ENCODE measurements at places on chromosomes 13 and 19. TPM values are rescaled to one million over a fixed set of nuclear protein-coding genes. Genes with fewer than 3 reads are reported as not detected.
A peak's percentile ranks its signal among the peaks of the same experiment; 100 is the strongest.

DNA sequence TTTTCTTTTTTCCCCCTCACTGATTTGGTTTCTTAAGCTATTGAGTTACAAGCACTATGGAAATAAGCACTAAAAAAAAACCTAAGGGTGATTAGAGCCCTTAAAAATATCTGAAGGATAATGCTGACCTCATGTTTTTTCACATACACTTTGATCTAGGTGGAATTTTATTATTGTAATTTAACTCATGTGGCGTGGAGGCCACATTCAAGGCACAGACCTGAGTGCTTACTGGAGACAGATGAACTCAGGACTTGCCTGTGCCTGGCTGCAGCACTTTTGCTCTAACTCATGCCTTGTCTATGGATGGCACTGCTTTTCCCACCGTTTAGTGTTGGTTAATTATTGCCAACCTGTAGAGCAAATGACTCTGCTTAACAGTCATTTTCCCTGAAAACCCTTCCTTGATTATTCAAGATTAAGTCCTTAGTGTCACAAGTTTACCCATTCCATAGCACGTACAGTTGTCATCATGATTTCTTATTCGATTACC is 541.4 kb downstream of the GPC6 start:
- no peak for DNase-seq
- no peak overlapping the region for H3K4me3 ChIP-seq
- peaks cover 1% of the 10 kb centered on the region for H3K27me3 ChIP-seq
- H3K27ac ChIP-seq = no peak overlapping the region
- H3K4me1 ChIP-seq = no peaks in the 10 kb centered on the region

GRCh38 chr13:113187883-113188665 is 20.4 kb downstream of the PCID2 start:
- no peak overlapping the region for H3K4me3 ChIP-seq
- no peak for DNase-seq
- peaks cover 58% of the 10 kb centered on the region for H3K36me3 ChIP-seq
- H3K4me1 ChIP-seq = peaks cover 38% of the 10 kb centered on the region
- H3K27ac ChIP-seq = no peak overlapping the region

- no peak for DNase-seq
- H3K36me3 ChIP-seq = peaks cover 13% of the 10 kb centered on the region
- H3K4me3 ChIP-seq = peak overlapping the region; percentile 84
- no peaks in the 10 kb centered on the region for H3K27me3 ChIP-seq
- H3K4me1 ChIP-seq = peaks cover 47% of the 10 kb centered on the region
These were observed 820 bp downstream of the EID2 start for GRCh38 chr19:39539165-39539517.

DNA sequence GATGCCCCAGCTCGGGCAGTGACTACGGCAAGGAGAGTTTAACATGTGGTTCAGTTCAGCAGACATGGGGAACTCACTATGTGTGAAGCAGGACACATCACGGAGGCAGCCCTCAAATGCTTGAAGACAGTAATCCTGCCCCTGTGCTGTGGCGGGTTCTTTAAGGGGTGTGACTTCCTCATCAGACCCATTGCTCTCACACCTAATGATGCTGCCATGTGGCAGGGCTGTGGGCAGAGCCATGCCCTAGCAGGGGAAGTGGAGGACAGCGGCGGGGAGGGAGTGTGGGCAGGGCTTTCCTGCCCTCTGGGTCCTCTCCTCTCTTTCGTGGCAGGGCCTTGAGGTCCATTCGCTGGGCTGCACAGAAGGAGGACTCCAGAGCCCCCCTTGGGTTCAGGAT is 131.1 kb upstream of the GJB6 start:
- H3K27ac ChIP-seq = no peak overlapping the region
- DNase-seq = no peak
- no peaks in the 10 kb centered on the region for H3K36me3 ChIP-seq
- H3K27me3 ChIP-seq = no peaks in the 10 kb centered on the region
- peaks cover 7% of the 10 kb centered on the region for H3K4me1 ChIP-seq

Gene ZNF506
- total RNA-seq = 41.3 TPM

DNA sequence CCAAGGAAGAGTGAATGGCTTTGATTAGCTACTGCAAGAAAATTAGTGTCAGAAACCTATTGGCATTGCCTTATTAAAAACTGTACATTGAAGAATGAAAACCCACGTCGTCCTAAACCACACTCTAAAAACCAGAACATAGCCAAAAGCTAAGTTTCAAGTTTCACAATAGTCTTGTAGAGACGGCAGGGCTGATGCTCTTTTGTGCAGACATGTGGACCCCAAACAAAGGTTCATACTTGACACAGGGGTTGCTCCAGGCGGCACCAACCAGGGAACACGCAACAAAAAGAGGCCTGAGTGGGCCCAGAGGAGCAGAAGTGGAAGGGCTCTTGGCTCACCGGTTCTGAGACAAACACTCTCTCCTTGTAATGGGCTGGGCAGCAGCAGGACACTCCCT is 28.6 kb upstream of the MIR17HG start:
- no peaks in the 10 kb centered on the region for H3K36me3 ChIP-seq
- no peak for DNase-seq
- peaks cover 4% of the 10 kb centered on the region for H3K27me3 ChIP-seq
- no peak overlapping the region for H3K4me3 ChIP-seq

- H3K27ac ChIP-seq = no peak overlapping the region
- peaks cover 9% of the 10 kb centered on the region for H3K4me1 ChIP-seq
- H3K4me3 ChIP-seq = no peak overlapping the region
- no peaks in the 10 kb centered on the region for H3K27me3 ChIP-seq
These were observed 78.6 kb upstream of the TEX29 start for GRCh38 chr13:111241862-111242261.

Gene SLC25A41
- total RNA-seq = 0.64 TPM

Gene B3GNT3
- 0.95 TPM for total RNA-seq

GRCh38 chr19:21883516-21883915 is 47.5 kb upstream of the ZNF43 start:
- no peak overlapping the region for H3K4me3 ChIP-seq
- H3K27ac ChIP-seq = no peak overlapping the region
- peaks cover 9% of the 10 kb centered on the region for H3K27me3 ChIP-seq

GRCh38 chr19:5832527-5833216 is 6.8 kb downstream of the FUT6 start:
- no peaks in the 10 kb centered on the region for H3K4me1 ChIP-seq
- H3K36me3 ChIP-seq = no peaks in the 10 kb centered on the region
- no peak overlapping the region for H3K4me3 ChIP-seq
- DNase-seq = no peak
- no peak overlapping the region for H3K27ac ChIP-seq

GRCh38 chr19:11138601-11139300 is 16.8 kb downstream of the SPC24 start:
- peaks cover 3% of the 10 kb centered on the region for H3K36me3 ChIP-seq
- H3K4me1 ChIP-seq = peaks cover 13% of the 10 kb centered on the region
- H3K27ac ChIP-seq = no peak overlapping the region
- no peak overlapping the region for H3K4me3 ChIP-seq
- no peaks in the 10 kb centered on the region for H3K27me3 ChIP-seq

GRCh38 chr13:113931841-113932459 is 41.9 kb downstream of the C13orf46 start:
- H3K27ac ChIP-seq = no peak overlapping the region
- H3K27me3 ChIP-seq = no peaks in the 10 kb centered on the region
- peaks cover 11% of the 10 kb centered on the region for H3K4me1 ChIP-seq
- peak; percentile 1 for DNase-seq

- H3K36me3 ChIP-seq = no peaks in the 10 kb centered on the region
- H3K4me1 ChIP-seq = peaks cover 31% of the 10 kb centered on the region
- no peaks in the 10 kb centered on the region for H3K27me3 ChIP-seq
These were observed 172.1 kb upstream of the RFC3 start for GRCh38 chr13:33645591-33646554.

- H3K27me3 ChIP-seq = no peaks in the 10 kb centered on the region
- no peak for DNase-seq
- no peaks in the 10 kb centered on the region for H3K4me1 ChIP-seq
- H3K36me3 ChIP-seq = no peaks in the 10 kb centered on the region
- no peak overlapping the region for H3K27ac ChIP-seq
These were observed 310.0 kb upstream of the KLF12 start for GRCh38 chr13:74444161-74444571.

DNA sequence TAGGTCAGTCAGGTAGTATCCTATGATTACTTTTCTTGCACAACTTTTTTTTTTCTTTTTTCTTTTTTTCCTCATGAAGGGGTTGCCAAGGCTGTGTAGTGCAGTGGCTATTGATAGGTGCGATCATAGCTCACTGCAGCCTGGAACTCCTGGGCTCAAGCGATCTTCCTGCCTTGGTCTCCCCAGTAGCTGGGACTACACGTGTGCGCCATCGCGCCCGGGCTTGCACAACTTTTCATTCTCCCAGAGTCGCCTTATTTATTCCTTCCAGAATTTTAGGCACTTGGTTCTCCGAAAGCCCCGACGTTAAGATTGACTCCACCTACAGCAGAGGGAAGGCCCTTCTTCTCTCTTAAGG is 867 bp upstream of the ZNF613 start:
- peaks cover 20% of the 10 kb centered on the region for H3K4me1 ChIP-seq
- peaks cover 66% of the 10 kb centered on the region for H3K36me3 ChIP-seq
- peak overlapping the region; percentile 95 for H3K4me3 ChIP-seq
- peak overlapping the region; percentile 97 for H3K27ac ChIP-seq
